ENCODE measurements at places on chromosomes 12 and 14.

DNA sequence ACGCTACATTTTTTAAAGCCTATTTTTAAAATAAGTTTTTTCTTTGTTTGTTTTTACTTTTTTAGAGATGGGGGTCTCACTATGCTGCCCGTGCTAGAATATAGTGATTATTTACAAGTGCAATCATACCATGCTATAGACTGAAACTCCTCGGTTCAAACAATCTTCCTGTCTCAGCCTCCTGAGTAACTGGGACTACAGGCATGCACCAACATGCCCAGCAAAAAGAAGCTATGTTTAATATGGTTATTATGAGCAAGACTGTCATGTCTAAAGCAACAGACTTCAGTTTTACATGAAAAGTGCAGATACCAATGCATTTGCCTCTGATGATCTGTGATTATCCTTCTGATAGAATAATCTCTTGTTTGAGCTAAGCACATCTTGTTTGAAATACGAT lies 45.6 kb upstream of the SGPP1 start:
- no peak for DNase-seq

GRCh38 chr14:71749613-71750238 lies 182.5 kb upstream of the RGS6 start:
- no peak for DNase-seq

GRCh38 chr14:24198814-24199524 lies 3.7 kb upstream of the TM9SF1 start:
- DNase-seq = no peak

DNA sequence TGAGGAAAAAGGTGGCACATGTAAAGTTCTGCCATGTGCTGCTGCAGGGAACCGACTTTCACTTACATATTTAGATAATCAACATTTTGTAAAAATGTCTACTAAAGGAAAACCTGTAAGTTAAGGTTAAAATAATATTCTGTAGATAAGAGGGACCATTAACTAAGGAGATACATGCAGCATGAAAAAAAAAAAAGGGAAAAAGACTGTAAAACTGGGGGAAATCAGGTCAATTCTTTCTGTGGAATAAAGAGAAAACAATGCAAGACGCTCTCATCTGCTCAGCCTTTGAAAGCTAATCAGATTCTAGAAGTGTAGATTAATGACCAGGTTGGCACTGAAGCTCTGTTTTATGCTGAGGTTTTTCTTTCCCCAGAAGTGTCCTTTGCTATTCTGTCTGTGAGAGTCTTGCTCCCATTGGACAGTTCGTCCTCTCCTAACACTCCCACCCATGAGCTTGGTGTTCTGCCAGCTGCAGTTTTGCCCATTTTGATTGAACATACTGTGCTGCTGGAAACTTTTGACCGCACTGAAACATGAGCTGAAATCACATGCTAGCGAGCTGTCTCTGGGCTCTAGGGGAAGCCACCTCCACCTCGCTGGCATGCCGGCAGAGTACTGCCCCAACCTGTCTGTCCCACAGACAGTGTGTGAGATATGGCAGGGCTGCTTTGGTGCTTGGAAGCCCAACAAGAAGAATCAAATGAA lies 39.7 kb downstream of the PPTC7 start:
- no peak for DNase-seq
